ENCODE measurements at places on chromosomes 13 and 19.

DNA sequence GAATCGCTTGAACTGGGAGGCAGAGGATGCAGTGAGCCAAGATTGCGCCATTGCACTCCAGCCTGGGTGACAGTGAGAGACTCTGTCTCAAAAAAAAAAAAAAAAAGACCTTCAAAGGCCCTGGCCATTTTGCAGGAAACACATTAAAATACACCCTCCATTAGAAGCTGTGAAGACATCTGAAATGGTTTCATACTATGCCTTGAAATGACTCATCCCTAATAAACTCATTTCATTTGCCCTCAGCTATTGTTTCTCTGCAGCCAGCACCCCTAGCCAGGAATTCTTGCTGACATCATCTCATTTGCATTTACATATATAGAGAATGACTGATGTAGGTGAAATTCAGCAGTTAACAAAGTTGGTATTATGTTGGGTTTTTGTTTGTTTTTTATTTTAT lies 8.7 kb downstream of the EML2 start:
- DNase-seq = no peak

DNA sequence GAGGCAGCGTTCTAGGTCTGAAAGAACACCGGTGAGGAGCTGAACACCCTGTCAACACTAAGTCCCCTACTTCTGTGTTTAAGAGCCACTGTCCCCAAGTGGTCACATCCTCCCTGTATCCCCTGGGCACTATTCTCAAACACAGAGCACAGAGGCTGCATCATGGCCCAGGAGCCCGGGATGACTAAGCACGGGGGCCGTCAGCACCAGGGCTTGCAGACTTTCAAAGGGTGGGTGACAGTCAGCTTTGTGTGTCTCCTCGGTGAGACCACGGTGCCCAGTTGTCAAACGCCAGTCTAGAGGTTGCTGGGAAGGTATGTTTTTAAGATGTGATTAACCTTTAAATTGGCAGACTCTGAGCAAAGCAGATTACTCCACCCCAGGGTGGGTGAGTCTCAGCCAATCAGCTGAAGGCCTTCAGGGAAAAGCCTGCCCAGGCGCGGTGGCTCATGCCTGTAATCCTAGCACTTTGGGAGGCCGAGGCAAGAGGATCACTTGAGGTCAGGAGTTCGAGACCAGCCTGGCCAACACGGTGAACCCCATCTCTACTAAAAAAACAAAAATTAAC lies 8.0 kb downstream of the MAP2K2 start:
- DNase-seq = no peak

- peak; percentile 57 for DNase-seq
Measured at GRCh38 chr13:72726726-72727416, 558 bp downstream of the MZT1 start.

GRCh38 chr13:40352380-40352778 lies 314.1 kb downstream of the FOXO1 start:
- DNase-seq = no peak

GRCh38 chr19:19324059-19324770 lies 3.6 kb downstream of the MAU2 start:
- no peak for DNase-seq

DNA sequence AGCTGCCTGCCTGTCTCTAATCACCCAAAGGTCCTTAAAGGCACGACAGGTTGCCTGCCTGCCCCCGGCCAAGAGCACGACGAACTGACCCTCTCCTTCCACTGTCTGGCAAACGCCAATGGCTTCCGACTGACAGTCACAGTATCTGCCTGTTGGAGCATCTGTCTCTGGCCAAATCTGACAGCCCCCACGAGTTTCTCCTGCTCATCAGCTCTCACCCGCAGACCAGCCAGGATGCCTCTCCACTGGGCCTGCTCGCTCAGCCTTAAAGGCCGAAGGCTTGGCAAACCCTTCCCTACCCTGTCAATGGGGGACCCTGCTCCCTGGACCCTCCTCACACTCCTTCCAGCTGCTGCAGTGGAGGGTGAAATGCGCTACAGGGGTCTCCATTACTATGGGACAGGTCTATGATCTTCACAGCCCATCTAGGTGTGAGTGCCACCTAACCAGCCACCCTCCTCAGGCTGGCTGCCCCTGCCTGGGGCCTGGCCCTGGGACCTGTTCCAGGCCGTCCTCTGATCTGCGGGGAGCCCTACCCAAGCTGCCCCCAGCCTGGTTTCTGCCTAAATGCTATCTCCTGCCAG lies 932 bp downstream of the FAM83E start:
- no peak for DNase-seq

DNA sequence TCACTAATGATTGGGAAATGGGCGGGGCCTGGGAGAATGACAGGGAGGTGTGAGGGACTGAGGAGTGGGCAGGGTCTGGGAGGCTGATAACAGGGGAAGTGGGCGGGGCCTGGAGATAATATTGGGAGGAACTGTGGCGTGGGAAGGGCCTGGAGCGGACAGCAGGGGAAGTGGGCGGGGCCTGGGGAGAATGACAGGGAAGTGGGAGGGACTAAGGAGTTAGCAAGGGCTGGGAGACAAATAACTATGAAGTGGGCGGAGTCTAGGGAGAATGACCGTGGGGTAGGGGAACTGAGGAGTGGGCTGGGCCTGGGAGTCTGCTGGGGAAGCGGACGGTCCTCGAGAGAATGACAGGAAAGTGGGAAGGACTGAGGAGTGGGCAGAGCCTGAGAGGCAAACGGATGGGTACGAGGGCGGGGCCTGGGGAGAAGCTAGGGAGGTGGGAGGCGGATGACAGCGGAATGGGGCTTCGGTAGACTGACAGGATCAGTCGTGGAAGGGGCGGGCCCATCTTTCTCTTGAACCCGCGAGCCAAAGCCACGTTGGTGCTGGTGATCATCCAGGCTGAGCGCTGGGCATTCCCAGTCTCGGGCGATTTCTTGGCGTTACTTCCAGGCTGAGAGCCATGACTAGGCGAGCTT lies 14.0 kb upstream of the TUBB4A start:
- no peak for DNase-seq

DNA sequence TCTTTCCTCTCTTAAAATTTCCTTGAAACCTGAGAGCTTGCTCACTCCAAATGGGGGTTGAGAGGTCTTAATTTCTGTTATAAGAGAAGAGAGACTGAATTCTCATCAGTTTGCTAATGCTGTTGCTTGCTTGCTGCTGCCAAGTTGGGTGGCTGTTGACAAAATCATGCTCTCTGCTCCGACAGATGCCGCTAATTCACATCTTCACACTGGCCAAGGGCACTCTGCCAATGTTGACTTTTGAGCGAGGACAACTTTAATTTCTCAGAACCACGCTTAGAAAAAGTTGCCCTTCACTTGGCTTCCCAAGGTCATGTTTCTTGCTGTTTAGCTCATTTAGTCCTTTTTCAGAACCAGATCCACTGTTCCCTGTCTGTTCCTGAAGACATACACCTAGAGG lies 402.9 kb downstream of the HS6ST3 start:
- DNase-seq = peak; percentile 53

GRCh38 chr13:33933810-33934209 lies 115.9 kb downstream of the RFC3 start:
- DNase-seq = no peak

GRCh38 chr19:28705008-28705407 lies 507.9 kb downstream of the UQCRFS1 start:
- no peak for DNase-seq

DNA sequence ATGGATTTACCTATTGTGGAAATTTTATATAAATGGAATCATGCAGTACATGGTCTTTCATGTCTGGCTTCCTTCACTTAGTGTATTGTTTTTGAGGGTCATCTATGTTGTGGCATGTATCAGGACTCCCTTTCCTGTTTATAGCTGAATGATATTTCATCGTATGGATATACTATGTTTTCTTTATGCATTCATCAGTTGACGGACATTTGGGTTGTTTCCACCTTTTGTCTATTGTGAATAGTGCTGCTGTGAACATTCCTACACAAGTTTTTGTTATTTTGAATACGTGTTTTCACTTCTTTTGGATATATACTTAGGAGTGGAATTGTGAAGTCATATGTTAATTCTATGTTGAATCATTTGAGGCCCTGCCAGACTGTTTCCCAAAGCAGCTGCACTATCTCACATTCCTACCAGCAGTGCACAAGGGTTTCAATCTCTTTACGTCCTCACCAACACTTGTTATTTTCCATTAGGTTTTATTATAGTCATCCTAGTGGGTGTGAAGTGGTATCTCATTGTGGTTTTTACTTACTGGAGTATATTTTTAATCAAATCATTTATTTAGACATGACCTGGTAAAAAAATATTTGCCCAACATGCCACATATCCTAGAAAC lies 262.7 kb downstream of the DLEU7 start:
- DNase-seq = no peak

- no peak for DNase-seq
Measured at GRCh38 chr19:17836530-17836929, 11.3 kb downstream of the JAK3 start.

DNA sequence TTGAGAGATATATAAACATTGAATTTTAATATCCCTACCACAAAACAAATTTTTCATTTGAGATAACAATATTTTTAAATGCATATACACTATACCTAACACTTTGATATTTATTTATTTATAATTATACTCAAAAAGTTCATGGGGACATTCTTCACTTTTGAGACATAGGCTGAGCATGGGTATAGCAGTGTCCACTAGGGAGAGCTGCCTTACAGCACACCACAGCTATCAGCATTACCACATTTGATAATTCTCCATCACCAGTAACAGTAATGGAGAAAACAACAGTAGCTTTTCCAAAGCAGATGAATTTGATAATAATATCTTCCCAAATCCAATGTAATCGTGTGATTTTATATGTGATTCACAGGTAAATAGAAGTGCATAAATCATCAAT lies 626.1 kb downstream of the DACH1 start:
- peak; percentile 9 for DNase-seq

DNA sequence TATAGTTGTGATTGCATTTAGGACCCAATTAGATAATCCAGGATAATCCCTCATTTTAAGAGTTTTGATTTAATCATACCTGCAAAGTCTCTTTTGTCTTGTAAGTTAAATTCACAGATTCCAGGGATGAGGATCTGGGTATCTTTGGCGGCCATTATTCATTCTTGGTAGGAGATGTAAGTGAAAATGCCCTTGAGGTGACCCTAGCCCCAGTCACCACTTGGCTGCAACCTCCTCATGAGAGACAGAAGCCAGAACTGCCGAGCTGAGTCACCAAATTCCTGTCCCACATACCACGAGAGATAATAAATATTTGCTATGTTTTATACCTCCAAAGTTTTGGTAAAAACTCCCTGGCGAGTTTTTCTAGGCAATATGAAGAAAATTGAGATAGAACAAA lies 389.4 kb downstream of the RFC3 start:
- no peak for DNase-seq

DNA sequence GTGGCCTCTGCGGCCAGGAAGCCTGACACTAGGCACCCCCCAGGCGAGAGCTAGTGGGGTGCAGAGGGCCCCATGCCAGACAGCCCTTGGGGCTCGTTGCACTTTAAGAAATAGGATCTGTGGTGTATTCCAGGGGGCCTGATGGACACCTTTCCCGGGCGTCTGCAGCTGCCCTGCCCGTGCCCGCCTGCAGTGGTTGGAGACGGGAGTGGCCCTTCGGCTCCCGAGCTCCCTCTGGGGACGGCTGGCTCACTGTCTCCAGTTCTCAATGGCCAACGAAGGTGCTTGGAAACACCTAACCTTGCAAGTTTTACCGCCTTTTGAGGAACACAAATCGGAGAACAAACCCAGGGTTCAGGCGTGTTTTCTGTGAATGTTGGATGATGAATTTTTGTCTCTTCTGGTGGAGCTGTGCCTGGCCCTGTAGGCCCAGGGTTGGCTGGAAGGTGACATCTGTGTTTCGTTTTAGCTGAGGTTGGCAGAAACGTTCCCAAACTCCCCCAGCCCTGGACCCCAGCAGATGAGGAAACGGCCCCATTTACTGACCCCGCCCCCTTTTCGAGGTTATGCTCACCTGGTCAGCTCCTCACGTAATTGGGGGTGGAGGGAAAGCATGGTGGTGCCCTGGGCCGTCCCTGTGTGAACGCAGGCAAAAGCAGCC lies 17.4 kb upstream of the NPAS1 start:
- DNase-seq = peak; percentile 15

DNA sequence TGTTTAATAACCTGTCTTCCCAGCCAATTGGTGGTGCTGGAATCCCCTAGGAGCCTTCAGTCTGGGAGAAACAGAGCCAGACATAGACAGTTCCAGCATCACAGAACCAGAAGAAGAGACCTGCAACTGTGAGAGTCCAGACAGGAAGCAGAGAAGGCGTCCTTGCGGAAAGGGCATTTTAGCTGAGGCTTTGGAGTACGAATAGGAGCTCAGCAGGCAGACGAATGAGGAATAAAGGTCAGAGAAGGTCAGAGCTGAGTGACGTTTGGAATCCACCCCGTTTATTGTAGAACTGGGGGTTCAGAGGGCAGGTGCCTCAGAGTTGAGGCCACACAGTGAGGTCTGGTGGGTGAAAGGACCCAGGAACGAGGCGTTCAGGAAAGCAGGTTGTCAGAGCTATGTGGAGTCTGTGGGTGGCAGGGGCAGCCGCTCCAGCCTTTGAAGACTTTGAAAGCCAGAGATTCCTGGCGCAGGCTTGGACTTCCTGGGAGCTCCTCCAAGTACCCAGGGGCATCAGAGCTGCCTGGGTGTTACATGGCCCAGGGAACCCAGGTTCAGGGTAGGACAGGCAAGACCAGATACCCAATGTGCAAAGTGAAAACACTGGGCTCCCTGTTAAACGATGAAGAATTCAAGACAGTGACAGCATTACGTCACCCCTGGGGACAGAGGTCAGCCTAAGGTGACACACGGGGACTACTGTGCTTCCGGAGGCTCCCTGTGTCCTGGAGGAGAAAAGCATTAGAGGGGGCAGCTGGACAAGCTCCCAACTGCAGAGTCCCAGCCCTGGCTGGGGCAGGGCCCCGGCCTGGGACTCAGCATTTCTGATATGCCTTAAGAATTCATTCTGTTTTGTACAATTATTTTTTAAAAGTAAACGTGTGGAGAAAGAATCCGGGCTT lies 5.5 kb downstream of the ARRDC2 start:
- DNase-seq = no peak
